ENCODE measurements at places on chromosomes 3 and 15.

DNA sequence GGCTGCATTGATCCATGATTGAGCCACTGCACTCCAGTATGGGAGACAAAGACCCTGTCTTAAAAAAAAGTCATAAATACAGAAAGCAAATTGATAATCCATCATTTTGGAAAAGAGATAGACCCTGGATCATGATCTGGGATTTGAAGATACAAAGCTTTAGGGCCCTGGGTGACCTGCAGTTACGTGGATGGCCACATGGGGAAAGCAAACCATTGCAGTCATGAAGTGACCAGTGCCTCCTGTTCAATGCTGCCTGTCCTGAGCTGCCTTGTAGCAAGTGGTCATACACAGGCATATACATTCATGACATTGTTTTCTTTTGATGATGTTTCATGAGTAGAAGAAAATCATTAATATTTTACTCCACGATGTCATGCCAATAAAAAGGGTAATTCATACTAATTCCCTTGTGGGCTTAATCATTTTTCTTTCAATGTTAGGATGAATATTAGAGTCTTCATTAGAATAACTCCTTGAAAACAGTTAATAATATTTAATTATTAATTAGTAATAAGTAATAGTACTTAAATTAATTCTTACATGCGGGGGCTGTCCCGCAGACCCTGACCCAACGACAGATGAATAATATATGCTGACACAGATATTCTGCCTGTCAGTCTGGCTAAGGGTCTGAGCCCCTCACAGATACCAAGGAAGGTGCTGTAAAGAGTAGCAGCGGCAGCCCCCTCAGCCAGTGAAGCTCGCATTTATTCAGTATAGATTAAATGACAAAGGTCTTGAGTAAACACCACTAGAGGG lies 109.0 kb upstream of the UNC13C start:
- no peak for DNase-seq

DNA sequence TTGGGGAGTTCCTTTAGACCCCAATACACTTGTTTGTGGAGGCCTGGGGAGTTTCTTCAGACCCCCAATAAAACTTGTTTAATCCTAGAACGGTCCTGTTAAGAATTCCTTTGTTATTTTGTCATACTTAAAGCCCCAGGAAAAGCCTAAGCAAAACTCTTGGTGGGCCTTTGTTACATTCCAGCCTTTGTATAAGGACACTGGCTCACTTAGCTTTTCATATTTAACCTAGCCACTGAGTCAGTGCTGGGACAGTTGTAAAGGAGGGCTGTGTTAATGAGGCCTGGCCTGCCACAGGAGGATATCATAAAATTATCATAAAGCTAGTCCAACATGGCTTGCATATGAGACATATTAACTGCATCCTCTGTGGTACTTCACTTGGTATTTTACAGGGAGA lies 760.1 kb downstream of the ZNF385D start:
- no peak for DNase-seq

GRCh38 chr3:36648241-36649034 lies 115.9 kb downstream of the DCLK3 start:
- DNase-seq: no peak

- DNase-seq: no peak
Observed at GRCh38 chr3:49058011-49058410, 28.8 kb upstream of the IMPDH2 start.

GRCh38 chr3:152909180-152909883 lies 74.4 kb downstream of the P2RY1 start:
- DNase-seq: no peak
